ENCODE measurements at places on chromosomes 3 and 15.

DNA sequence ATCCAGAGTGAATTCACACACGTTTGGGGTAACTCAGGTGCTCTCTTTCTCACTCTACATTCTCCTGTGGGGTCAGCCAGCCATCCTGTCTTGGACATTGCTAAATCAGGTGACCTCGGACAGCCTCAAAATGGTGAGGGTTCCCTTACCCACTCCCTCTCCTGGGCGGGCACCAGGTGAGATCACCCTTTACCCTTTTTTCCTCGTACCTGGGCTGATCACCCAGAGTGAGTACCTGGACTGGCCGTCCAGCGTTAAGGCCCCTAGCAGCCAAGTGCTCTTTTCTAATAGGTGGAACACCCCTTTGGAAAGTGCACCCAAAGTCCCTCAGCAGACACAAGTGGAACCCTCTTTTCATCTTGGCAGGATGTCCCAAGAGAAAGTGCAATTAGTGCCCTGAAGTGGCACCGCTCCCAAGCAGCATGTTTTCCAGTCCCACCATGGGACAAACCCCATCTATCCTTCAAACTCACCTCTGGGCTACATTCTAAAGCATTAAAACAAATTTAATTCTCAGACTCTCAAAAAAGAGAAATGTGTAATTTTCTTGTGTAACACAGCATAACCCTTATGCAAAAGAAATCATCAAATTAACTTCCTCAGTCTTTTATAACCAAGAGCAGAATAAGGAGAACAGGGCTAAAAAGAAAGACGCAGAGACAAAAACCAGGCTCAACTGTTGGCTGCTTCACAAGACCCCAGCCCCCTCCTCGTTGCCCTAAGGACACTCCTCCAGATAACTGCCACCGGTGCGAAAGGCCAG, 20.7 kb downstream of the TRANK1 start:
- no peak for DNase-seq

DNA sequence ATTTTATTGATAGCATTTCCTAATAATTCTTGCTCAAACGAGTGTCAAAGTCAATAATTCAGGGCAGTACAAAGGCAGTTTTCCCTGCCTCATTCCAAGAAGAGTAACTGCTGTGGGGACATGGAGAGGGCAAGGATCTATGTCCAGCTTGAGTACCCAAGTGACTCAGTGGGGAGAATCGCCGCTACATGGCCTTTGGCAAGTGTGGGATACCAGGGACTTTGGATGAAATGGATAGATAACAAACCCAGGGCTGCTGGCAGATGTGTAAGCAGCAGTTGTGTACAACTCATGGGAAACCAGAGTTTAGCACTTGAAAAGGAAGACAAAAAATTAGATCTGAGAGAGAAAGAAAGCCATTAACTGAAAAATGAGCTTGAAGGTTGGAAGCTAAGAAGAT, 122.2 kb upstream of the TRIM42 start:
- DNase-seq = no peak

DNA sequence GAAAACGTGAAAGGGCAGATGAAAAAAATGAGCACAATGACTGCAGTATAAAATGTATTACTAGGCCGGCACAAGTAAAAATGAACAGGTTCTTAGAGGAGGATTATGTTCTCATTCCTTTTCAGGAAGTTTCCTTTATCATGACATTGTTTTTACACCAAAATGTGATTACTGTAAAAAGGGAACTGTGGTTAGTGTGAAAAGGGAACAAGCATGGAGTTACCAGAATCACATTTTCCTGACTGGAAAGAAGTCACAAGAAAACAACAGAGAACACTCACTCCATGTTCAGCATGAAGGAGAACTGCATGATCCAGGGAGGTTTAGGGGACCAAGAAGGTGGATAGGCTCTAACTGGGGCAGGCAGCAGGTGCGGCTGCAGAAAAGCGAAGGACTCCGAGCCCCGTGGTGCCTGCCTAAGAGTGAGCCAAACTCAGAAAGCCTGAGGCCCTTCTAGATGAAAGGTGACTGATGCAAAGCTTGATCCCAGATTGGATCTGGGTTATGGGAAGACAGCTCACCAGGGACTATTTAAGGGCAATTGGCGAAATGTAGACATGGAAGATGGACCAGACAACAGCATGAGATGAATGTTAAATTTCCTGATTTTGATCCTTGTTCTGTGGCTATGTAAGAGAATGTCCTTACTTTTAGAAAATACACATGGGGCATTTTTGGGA, 77.3 kb downstream of the CCR1 start:
- DNase-seq = no peak

- no peak for DNase-seq
These were observed 83.6 kb upstream of the TNIK start for GRCh38 chr3:171543759-171544300.

GRCh38 chr3:127157171-127157828, 35.6 kb upstream of the PRR23E start:
- peak; percentile 34 for DNase-seq

- no peak for DNase-seq
These were observed 84.5 kb upstream of the SETMAR start for GRCh38 chr3:4218456-4219226.

DNA sequence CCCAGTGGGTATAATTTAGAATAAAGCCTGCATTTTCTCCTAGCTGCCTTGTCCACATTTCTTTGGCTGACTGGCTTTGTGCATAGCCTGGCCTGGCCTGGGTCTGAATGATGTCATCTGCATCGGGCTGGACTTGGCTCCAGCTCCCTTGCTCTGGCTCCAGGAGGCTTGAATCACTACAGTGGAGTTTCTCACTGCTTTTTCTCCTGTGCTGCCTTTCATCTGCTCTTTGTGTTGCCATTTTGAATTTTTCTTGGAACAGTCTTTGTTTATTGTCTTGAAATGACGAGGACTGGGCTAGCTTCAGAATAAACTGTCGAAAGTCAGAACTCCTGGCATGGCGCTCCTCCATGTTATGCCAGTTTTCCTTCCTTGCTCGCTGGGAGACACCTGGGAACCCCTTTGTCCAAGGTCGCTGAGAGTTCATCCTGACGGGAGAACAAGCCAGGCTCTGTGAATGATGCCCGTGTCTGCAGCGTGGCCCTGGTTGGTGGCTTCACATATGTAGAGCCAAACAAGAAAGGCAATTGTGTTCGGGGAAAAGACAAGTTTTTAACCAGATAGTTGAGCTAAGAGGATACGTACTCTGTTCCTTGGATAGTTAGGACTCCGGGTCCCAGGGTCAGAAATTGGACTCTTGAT, 258.9 kb downstream of the PDZRN3 start:
- no peak for DNase-seq

Data from DMS 273 treated with DMSO at 0.1 percent for 48 hours (cell line).